ENCODE measurements at places on chromosomes 6 and 20.
A peak's percentile ranks its signal among the peaks of the same experiment; 100 is the strongest.

GRCh38 chr6:157392927-157393668 lies 12.1 kb downstream of the ZDHHC14 start:
- no peak for DNase-seq

GRCh38 chr20:39190666-39191570 lies 228.8 kb downstream of the DHX35 start:
- no peak for DNase-seq

GRCh38 chr6:76861403-76861802 lies 601.9 kb downstream of the HTR1B start:
- DNase-seq = no peak

DNA sequence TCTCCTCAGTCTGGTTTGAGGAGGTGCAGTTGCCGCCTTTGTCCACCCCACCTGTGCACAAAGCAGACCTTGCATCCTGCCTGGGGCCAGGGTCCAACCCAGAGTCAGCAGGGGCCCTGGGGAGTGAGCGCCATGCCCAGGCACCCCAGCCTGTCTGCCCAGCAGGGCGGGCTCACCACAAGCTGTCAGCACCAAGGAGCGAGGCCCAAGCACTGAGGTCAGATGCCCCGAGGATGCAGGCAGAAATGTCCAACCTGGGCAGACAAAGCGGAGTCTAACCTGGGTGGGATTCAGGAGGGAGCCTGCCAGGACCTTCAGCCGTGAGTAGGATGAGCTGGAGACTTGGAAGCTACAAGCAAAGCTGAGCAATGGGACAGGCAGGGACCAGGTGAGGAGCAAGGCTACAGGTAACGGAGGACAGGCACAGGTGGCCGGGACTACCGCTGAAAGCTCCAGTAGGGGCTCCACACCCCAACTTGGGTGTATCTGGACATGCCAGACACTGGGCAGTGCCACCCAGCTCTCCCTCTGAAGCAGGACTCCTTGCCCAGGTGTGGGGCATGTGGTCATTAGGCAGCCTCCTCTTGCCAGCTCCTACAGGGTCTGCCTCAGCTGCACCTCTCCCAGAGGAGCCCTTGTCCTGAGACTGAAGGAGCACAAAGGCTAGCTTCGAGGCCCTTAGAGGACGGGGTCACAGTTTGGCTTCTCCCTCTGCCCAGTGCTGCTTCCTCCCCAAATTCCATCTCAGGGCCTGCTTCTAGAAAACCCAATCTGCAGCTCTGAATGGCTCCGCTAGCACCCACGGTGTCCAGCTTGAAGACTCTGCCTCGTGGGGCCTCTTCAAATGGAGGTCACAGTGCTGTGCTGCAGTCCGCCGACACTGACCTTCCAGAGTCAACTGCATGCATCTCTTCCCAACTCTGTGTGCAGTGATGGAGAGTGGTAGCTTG lies 210.6 kb upstream of the CDYL start:
- DNase-seq = no peak

DNA sequence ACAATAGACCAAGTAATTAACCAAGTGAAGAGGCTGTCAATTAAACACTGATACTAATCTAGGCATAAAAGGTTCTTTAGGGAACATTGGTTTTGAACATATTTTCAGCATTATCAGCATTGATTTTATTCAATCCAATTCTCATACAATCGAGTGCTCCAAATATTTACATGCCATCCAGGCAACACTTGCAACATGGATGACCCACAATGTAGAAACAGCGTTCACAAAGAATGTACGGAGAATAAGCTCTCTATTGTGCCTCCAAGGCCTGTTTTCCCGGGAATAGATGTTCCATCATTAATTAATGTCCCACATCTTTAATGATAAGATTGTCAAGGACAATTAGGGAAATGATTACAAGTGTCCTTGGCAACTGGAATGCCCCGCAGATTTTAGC lies 117.4 kb downstream of the RFX6 start:
- no peak for DNase-seq

GRCh38 chr6:111183702-111184517 lies 96.6 kb downstream of the SLC16A10 start:
- no peak for DNase-seq

DNA sequence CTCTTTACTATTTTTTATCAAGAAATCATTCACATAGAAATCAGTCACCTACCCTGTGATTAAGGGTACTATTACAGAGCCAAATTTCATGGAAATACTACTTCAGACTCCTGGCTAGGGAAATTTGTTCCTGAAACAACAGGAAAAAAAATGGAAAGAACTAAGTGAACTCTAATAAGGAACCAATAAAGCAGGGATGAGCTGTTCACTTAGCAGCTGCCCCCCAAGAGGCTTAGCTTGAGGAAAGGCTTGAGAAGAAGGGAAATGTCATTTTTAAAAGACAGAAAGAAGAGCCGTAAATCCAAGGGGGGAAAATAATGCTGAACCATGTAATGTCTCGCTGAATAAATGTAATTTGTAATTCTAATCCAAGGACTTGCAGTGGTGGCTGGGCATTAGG lies 88.8 kb downstream of the COL21A1 start:
- no peak for DNase-seq

GRCh38 chr6:7238900-7239589 lies 74.0 kb downstream of the SSR1 start:
- DNase-seq = peak; percentile 75

Measured in NCI-H460 (cell line).